ENCODE measurements at places on chromosomes 6 and 20. TPM values are rescaled to one million over a fixed set of nuclear protein-coding genes. Genes with fewer than 3 reads are reported as not detected.

DNA sequence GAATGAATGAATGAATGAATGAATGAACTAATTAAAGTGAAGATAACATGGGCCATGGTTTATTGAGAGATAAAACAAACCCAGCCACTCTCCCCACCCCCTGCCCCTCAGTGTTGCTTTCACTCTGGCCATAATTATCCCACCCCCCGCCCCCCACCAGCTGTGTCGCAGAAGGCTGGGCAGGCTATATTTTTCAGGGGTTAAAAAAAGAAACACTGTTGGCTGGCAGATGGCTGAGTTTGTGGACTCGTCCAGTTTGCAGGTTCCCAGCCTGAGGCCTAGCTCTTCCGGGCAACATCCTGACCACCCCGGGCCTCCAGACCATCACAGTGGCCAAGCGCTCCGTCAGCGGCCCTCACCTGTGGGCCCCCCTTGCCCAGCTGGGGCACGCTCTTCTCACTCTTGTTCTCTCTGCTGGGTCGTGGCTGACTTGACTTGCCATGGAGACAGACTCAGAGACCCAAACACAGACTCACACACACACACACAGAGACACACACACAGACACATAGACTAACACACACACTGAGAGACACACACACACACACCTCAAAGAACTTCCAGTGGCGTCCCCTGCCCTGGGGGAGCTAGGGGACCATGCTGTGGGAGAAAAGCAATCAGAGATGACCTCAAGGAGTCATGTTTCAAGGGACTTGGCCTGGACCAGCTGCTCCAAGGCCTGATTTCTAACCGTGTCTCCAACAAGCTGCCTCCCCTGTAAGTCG, 2.2 kb upstream of the GRM4 start:
- no peak for DNase-seq

DNA sequence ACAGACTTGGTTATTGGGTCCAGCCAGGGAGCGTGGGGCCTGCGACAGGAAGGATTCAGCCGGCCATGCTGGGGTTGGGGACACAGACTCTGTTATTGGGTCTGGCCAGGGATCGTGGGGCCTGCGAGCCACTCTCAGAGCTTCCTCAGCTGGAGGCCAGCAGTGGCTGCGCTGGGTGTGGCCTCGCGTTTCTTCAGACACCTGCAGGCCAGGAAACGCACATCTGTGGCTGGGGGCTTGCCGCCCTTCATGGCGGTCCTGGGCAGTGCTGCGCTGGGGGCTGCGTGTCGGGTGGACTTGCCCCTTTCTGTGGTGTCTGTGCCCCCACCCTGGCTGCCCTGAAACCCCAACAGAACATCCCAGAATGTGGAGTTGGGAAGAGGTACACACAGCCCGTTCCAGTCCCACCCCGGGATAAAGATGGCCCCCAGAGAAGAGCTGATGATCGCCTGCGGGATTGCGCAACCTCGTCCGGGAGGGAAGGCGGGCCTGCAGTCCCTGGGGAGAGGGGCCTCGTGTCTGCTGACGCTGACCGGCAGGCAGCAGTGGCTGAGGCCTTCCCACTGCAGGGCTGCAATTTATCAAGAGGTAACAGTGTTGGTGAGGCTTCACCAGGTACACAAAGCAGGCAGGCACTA, 16.9 kb upstream of the MTG2 start:
- DNase-seq, result no peak

DNA sequence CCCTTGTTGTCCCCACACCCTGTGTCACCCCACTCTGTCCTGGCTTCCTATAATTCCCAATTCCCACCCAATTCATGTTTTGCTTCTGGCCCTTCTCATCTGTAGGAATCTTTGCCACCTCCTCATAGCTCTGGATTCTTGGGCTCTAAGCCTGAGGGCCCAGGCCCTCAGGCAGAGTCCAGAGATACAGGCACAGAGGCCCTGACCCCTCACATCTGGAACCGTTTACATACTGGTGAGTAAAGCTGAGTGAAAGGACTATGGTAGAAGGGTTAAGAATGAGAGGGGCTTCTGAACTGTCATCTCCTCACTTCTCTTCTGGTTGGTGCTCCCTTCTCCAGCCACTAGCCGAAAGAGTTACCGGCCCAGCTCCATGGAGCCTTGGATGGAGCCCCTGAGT, 13.6 kb downstream of the PRRC2A start:
- DNase-seq, result no peak

GRCh38 chr20:35603695-35604448, 11.8 kb upstream of the SPAG4 start:
- no peak for DNase-seq

DNA sequence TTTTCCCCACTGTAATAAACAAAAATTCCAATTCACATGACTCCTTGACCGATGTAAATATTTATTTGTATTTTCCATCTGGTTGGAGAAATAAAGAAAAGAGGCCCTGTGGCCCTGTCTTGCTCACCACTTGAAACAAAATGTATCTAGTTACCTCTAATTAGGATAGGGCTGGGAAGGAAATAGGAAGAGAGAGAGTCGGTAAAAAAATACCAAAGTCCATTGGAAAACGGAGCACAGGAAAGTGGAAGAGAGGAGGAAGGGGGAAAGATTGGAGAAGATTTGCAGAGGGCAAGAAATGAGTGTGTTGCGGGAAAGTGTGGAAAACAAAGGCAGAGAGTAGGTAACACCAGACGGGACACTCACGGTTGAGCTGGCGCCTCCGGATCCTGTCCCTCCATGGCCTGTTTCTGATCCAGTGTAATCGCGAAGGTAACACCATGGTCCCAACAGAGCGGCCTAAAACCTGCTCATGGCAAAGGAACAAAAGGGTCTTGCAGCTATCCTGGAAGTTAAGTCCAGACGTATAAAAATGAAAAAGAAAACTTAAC, 105.8 kb upstream of the RIPOR2 start:
- DNase-seq, result no peak

GRCh38 chr6:12516070-12516469, 200.5 kb upstream of the PHACTR1 start:
- DNase-seq, result no peak

DNA sequence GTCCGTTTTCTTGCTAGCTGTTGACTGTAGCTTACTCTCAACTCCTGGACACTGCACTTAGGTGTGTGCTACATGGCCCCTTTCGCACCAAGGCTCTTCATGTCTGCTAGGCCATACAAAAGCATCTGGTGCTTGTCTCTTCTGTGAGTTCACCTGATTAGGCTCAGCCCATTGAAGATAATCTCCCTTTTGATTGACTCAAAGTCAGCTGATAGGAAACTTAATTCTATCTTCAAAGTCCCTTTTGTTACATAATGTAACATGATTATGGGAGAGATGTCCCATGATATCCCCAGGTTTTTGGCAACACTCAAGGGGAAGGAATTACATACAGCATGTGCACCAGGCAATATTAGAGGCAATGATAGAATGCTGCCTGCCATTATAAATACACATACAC, 263.0 kb upstream of the JAG1 start:
- DNase-seq, result no peak

DNA sequence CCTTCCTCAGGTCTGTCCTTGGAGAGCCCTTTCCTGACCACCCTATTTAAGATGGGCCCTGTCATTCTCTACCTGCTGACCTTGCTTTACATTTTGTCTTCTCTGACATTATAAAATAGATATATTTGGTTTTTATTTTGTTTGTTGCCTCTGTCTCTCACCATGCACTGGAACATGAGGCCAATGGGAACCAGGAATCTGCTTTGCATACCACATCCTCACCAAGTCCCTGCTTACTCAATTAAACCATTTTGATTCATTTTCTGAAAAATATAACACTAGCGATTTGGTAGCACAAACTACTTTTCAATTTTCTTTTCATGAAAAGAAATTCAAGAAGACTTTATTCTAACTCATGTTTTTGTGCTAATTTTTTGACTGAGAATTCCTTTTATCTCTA, 32.8 kb upstream of the POPDC3 start:
- no peak for DNase-seq

GRCh38 chr6:68506911-68507310, 128.2 kb upstream of the ADGRB3 start:
- DNase-seq, result no peak

DNA sequence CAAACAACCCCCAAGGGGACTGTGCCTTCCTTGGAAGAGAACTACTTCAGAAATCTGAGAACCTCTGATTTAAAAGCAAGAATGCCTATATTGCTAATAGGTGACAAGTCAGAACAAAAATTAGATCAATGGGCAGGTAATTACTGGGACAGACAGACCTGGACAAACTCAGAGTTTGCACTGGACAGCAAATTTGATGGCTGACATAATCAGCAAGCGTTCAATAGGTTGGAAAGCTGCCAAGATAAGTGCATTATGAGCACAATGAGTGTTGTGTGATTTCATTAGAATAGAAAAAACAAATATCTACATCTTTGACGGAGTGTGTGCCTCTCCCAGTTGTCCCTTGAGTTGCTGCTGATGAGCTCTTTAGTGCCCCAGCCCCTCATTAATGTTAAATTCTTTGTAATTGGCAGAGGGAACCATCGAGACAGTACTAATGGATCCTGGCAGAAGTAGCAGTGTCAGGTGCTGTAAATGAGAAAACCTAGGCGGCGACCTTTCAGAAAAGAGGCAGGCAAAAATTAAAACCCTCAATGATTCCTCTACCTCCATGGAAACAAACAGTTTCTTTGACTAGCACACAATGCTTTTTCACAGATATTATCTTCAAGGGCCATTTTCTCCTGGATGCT, 116.5 kb upstream of the COL21A1 start:
- no peak for DNase-seq

- no peak for DNase-seq
These were observed 83.4 kb downstream of the NOL4L start for GRCh38 chr20:32501709-32502108.

- DNase-seq, result no peak
These were observed 98.3 kb upstream of the FRMD1 start for GRCh38 chr6:168177103-168177891.

DNA sequence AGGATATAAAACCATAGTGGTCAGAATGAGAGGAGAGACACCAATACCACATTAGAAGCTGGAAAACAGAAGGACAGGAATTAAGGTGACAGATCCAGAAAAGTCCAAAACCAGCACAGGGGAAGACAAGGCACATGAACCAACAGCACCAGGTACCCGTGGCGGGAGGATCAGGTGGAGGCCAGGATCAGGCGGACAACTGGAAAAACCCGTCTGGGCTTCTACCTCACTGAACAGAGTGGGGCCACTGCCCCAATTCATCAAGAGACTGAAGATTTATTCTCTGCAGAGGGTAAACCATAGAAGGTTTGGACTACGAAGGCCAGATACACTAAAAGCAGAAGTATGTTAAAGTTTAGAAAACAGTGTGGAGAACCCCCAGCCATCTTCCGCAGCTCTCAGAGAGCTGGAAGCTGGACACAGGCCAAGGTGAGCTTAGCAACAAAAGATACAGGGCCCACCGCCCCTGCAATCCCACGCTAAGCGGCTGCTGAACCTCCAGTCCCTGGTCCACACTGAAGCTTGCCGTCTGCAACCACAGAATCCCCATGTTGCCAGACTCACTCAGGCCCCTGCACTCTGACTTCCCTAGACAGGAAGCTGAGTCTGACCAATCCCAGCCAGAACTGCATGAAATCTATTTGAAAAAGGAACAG, 29.9 kb downstream of the ABHD12 start:
- no peak for DNase-seq

Gene TCP11
- not detected for total RNA-seq

Gene CCR6
- 0.50 TPM for total RNA-seq

Gene MRS2
- total RNA-seq, result 34.0 TPM

Gene SCRT2
- 2.8 TPM for total RNA-seq

Gene OR2J3
- not detected for total RNA-seq

Gene L3MBTL3
- 8.3 TPM for total RNA-seq

Gene HLA-DMB
- total RNA-seq, result 9.7 TPM

All from dorsolateral prefrontal cortex (tissue), 122 donors.